ENCODE measurements at places on chromosomes 7 and 10.
A peak's percentile ranks its signal among the peaks of the same experiment; 100 is the strongest.

DNA sequence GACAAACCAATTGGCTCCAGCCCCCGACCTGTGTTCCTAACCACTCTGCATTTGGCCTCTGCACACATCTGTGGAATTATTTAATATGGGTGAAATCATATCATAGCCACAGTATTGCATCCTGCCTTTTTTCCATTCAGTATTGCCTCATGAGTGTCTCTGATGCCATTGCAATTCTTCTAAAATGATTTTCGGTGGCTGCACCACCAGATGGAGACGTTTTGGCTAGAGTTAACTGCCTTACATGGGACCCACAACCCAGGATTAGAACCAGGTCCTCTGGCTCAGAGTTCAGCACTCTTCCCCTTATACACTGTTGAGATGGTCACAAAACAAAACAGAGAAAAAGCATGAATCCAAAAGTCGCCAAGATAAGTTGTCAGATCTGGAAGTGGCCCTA lies 180.8 kb downstream of the EMX2 start:
- DNase-seq: no peak

GRCh38 chr10:77310288-77310840 lies 327.2 kb downstream of the KCNMA1 start:
- DNase-seq: no peak

- no peak for DNase-seq
Measured at GRCh38 chr7:129279757-129280156, 54.9 kb downstream of the AHCYL2 start.

DNA sequence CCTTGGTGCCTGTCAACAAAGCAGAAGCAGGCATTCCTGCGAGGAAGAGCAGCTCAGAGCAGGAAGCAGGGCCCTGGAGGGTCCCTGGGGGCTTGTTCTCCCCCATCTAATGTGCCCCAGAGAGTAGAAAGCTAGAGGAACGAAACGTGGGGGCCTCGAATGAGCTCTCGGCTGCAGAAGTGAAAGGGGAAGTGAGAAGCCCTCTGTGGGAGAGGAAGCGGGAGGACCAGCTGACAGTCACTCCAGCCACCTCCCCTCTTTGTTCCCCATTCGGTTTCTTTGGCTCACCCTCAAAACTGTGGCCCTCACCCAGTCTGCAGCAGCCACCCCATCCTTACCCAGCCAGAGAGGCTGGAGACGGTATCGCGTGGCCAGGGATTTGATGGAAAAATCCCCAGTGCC lies 25.0 kb downstream of the C10orf105 start:
- DNase-seq: no peak

DNA sequence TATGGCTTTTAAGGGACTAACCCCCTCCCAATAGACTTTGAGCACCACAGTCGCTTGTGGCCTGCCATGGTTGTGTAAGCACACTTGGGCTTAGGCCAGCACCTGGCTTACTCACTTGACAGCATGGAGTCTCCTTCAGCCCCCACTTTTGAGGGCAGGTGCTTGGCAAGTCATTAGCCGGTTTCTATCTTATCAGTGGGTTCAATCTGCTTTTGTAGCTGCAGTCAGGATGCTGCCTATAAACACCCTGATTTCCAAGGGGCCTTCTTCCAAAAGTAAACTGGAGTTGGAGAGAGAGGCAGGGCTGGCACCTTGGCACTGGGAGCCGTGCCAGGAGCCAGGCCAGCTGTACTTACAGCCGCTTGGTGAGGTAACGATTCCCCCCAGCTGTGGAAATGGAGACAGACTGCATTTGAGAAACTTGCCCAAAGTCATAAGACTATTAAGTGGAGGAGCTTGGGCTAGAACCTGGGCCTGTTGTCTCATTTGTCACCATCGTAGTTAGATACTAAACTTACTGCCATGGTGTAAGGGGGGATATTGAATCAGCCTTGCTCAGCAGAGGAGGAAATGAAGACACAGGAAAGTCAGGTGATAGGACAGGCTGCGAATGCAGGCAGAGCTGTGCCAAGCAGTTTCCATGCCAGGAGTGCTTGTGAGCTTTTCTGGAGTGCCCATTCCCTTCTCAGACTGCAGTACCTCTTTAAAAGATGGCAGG lies 92.2 kb upstream of the EFCAB10 start:
- DNase-seq: no peak

DNA sequence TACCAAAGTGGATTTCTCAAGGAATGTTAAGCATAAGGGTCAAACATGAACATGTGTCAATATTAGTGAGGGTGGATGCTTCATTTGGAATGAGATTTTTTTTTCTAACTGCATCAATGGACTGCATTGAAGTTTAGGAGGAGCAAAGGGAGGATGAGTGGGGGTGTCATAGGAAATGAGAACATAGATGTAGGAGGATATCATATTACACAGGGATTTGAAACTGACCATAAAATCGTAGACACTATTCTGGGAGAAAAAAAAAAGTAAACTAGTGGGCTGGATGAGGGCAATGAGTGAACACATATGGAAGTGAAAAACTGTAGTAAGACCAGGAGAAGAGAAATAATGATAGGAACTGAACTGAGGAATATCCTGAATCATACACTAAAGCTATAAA lies 109.4 kb downstream of the SEMA3A start:
- DNase-seq: no peak

DNA sequence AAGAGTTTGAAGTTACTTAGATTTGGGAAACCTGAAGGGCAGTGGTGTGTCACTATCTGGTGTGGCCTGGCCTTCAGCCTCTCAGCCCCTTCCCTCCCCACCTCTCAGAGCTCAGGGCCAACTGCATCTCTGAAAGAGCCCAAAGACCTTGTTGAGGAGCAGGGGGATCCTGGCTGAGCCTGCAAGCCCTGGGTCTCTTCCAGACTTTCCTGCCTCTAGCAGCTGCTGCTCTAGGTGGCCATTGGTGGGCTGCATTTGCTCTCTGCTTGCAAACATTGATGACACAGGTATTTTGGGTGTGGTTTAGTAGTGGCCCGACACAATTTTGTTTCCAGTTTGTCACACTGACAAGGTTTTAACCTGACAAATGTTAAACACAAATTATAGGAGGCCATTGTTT lies 3.1 kb upstream of the UPP1 start:
- no peak for DNase-seq

DNA sequence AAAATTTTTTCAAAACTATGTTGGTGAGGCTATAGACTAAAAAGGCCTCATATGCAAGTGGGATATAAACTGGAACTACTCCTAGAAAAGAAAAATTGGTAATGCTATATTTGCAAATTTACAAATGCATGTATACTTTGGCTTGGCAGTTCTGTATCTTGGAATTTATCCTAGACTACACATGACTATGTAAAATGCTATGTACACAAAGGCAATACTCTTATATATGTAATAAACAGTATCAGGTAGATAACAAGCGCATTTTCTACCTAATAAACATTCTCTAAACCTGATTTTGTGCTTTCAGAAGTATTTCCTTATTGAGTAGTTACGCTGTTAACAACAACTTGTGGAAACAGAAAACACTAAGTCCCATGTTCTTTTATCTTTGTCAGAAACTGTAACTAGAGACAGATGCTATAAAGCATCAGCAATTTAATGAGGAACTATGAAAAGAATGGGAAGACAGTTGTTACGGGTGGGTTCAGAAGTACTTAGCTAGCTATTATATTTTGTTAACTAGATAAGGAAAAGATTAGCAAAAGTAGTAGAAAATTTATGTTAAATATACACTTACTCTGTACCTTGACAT lies 107.8 kb downstream of the ARHGAP12 start:
- no peak for DNase-seq

DNA sequence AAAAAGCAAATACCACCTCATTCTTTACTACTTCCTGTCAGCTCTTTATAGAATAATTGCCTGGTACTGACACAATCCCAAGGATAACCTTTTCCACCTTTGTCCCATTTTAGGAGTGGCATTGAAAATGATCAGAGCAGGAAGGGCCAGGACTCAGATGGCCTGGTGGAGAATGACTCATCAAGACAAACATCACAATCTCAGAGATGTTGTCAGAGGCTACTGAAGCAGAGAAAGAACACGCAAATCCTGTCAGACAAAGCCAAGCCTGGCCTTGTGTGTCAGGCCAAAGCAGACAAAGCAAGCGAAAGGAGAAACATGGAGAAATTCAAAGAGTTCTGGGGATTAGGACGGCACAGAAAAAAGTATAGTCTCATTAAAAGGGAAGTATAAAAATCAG lies 40.9 kb downstream of the NSUN6 start:
- DNase-seq: no peak

- DNase-seq: peak; percentile 25
Measured at GRCh38 chr10:103605359-103606096, 112.0 kb downstream of the NEURL1 start.

GRCh38 chr10:32240471-32240870 lies 106.5 kb downstream of the EPC1 start:
- no peak for DNase-seq

GRCh38 chr7:112452102-112452888 lies 2.0 kb downstream of the IFRD1 start:
- no peak for DNase-seq

GRCh38 chr10:52741851-52742250 lies 30.7 kb downstream of the MBL2 start:
- DNase-seq: no peak

- no peak for DNase-seq
Measured at GRCh38 chr10:50929670-50930069, 44.2 kb upstream of the A1CF start.

DNA sequence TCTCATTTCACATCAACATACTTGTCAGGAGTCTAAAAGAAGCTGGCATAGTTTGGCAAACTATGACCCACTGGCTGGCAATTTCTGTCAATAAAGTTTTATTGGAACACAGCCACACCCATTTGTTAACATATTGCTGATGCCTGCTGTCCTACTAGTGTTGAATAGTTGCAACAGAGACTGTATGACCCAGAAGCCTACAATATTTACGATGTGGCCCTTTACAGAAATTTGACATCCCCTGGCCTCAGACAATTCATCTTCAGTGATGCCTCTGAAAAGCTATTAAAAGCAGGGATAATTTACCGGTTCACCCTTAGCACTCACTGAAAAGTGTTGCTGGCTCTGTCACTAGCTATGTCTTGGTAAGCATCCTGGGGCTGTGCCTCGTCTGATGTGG lies 155.2 kb downstream of the ARID5B start:
- no peak for DNase-seq

- DNase-seq: no peak
Measured at GRCh38 chr7:21616796-21617436, 74.1 kb downstream of the DNAH11 start.

GRCh38 chr7:101066833-101067177 lies 18.5 kb upstream of the TRIM56 start:
- no peak for DNase-seq

DNA sequence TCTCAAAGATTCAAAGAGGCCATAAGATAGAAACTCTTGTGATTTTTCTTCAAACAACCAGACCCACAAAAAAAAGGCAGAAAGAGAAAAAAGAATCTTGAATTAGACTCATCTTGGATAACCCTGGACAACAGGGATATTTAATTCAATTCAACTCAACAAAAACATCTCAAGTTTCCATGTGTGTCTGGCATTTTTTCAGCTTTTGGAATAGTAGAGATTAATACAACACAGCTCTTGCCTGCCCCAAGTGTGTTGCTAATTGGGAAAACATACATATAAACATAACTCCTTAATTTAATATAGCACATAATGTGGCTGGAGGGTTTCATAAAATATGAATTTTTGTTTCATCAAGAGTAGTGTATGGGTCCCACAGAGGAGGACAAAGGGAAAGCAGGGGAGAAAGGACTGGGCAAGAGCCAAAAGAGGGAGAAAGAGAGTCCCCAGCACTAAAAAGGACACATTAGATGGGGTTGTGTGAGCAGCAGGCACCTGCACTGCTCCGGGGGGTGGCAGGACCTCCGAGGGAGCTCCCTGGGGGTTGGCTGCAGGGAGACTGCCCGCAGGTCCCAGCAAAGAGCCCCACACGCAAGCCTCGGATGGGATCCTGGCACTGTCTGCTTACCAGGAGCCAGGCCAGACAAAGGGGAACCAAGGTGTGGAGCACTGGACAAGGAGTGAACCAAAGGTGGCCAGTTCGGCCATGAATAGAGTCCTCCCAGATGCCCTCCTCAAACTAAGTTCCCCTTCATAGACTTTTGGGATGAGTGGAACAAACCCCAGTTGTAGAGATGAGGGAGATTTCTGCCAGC lies 65.6 kb upstream of the TMEM72 start:
- DNase-seq: no peak

DNA sequence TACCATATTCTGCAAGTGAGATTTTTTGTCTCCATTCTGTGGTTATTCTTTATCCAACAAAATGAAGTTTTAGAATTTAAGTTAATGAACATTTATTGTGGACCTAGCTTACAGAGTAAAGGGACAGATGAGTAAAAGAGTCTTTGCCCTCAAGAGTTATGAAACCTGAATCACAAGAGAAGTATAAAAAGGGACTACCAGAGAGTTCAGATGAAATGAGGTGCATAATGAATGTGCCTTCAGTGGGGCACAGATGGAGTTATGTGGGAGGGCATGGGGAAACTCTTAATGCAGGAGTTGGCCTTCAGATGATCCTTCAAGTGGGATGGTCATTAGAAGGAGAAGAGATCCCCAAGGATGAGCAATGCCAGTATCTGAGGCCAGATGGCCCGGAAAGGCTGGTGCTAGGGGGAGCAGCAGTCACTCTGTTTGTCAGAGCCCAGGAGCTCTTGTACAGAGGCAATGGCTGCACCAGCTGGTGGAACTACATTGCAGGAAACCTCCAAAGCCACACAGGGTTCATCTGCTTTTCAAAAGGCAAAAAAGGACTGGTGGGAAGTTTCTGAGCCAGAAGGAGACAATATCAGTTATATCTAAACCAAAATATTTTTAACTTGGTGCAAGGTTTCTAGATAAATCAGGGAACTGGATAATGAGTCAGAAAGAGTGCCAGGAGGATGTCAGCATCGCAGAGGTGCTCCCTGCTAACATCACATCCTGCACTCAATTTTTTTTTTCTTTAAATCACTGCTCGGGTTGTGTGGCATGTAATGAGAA lies 162.0 kb downstream of the KLF6 start:
- DNase-seq: peak; percentile 50

- DNase-seq: no peak
Measured at GRCh38 chr10:77692782-77693181, 55.2 kb upstream of the KCNMA1 start.

DNA sequence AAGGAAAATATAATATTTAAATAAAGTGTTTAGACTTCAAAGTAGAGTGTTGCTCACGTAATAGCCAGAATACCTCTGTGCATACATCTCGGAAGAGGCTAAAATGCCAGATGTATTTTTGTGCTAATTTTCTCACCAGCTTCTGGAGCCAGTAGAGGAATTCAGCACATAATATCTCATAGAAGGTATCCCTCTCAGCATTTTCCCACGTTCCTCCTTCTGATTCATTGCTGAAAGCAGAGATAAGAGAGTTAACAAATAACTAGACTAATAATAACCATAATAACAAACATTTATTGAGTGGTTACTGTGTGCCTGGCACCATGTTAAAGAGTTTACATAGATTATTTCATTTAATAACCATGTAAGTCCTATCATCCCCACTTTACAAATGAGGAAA lies 123.6 kb downstream of the VTI1A start:
- no peak for DNase-seq

DNA sequence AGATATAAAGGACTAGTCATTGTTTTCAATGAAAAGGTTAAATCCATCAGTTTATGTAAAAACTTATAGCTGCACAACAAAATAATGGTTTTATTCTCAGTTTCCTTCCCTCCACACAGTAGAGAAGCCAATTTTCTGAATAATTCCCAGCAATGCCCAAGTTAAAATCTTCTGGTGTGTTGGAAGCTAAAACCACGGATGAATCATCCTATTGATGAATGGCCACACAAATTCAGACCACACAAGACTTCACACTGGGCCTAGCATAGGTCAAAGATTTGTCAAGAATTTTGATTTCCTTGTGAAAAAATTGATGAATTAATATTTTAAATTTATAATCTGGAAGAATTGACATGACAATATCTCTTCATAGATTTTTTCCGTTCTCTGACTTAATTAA lies 617.6 kb downstream of the INHBA start:
- DNase-seq: no peak

GRCh38 chr10:110360857-110361474 lies 56.2 kb upstream of the SMNDC1 start:
- DNase-seq: no peak
